ENCODE measurements at places on chromosomes 13 and 19.

DNA sequence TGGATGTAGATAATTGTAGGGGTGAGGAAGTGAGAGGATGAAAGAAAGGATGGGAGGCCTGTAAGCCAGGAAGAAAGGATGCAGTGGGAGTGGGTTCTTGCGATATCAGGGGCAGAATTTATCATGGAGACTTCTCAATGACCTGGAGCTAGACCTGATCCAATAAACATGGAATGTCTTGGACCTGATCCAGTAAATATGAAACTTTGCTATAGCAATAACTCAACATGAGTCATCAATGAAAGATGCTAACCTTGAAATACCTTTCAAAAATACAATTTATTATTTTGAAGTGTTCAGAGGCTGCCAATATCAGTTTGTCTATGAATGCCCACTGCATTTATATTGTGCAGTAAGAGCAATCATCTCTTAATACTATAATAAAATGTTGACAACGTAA is 279.5 kb downstream of the POU4F1 start:
- DNase-seq = no peak

DNA sequence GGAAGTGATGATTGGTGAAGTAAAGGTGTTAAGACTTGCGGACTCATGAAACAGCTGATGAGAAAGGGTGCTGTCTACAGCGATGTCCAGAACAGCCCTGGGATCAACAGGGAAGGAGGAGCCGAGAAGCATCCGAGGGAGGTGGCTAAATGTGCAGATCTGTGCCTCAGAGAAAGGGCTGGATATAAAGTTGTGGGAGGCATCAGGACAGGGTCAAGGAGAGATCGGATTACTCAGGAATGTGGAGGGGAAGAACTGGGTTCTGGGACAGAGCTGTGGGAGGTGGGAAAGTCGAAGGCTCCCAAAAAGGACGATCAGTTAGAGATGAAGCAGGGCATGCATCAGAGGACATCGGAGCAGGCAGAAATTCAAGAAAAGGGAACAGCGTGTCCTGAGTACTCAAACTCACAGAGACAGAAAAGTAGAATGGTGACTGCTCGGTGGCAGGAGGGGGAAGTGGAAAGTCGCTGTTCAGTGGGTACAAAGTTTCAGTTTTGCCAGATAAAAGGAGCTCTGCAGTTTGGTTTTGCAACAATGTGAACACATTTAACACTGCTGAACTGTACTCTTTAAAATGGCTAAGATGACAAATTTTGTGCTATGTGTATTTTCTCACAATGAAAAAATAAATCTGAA is 1.9 kb downstream of the SIGLEC14 start:
- no peak for DNase-seq

DNA sequence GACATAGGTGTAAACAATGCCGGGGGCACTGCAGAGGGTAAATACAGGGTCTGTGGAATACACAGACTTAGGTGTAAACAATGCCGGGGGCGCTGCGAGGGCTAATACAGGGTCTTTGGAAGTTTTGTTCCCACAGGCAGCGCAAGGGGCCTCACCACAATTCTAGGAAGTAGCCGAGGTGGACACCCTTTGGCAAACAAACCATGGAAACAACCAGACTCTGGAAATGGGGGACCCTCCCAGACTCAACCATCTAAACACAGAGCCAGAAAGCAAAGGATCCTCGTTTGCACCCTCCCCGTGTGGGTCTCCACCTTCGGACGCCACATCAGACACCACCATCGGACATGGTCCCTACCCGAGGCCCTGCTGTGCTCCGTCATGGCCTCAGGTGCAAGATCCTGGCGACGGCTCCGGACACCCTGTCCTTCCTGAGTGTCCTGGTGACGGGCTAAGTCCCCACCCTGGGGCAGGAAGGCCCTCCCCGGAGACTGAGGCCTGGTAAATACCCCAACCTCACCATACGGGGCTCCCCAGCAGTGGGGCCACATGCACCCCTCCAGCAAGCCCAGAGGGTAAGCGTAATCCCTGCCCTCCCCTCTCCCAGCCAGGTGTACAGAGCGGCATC is 16.7 kb upstream of the PLPP2 start:
- no peak for DNase-seq

DNA sequence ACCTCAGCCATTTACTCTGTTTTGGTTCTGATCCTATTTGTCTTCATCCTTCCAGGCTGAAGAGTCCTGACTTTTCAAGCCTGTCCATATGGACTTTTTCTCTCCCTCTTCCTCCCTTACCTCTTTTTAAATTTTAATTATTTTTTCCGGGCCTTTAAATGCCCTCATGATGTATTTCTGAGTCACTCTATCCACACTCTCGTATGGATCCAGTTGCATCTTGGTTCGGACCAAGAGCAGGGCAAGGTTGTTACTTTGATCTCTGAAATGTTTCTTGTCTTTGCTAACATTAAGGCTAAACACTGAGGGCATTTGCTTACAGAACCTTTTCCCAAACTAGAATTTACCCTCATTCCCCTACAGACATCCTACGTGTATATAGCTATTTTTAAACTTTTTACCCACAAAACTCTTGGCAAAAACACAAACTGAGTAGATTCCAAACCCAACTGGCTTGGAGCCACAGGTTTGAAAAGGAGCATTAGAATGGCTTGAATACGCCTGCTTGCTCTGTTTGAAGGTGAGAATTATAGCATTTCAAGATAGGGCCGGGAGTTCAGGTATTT is 47.4 kb upstream of the SERPINE3 start:
- DNase-seq = no peak

- DNase-seq = no peak
Measured at GRCh38 chr13:102972191-102972590, 94.0 kb downstream of the SLC10A2 start.

DNA sequence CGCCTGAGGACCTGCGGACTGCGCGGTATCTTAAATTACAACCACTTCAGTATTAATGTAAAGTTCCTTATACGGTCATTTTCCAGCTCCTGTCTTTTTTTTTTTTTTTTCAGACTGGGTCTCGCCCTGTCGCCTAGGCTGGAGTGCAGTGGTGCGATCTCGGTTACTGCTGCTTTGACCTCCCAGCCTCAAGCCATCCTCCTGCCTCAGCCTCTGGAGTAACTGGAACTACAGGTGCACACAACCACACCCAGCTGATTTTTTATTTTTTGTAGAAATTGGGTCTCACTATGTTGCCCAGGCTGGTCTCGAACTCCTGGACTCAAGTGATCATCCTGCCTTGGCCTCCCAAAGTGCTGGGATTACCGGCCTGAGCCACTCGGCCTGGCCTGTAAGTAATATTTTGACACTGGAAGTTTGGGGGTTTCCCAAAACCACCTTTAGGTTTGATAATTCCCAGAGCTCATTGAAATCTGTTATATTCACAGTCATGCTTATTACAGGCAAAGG is 406 bp upstream of the EID2B start:
- no peak for DNase-seq

GRCh38 chr19:18274219-18274780 is at the start of gene IQCN:
IQCN (minus strand) TSS chr19:18274452; CDS start chr19:18269478, 4,974 bp downstream.
- DNase-seq = no peak

GRCh38 chr19:43814663-43815352 is 12.3 kb upstream of the ZNF283 start:
- no peak for DNase-seq

DNA sequence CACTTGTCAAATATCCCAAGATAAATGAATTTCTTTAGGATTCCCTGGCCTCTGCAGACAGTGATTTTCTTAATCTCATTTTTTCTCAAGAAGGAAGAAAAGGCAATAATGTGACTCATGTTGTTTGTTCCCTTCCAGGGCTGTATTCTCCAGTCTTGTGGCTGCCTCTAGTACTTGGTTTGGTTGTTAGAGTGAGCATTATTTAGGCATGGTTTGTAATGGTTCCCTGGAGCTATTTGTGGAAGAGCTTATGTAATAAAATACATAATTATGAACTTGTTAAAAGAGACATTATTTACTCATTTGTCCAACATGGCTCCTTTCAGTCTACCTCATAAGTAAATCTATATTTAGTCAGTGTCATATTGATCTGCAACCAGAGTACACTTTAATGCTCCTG is 270.4 kb downstream of the DCT start:
- DNase-seq = no peak

DNA sequence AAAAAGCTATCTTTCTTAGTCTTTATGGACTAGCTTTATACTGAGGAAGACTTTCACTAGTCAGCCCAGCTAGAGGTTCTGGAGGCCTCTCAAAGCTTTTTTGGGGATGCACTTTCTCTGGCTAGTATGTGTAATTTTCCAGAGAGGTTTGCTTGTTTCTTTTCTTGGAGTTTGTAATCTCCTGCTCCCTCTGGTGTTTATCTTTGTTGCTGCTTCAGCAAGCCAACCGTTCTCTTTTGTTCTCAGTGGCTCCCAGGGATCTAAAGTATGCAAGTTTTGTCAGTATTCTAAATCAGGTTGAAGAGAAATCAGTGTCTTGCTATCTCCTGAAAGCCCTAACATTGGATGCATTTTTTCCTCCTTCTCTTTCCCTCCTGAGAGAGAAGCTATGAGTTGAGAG is 121.1 kb upstream of the MYO16 start:
- DNase-seq = no peak
